ENCODE measurements at places on chromosomes 6 and 20.

GRCh38 chr6:49866485-49866943 is at the start of gene CRISP1:
Gene CRISP1, minus strand, starts transcription at chr6:49866535. Its CDS starts 9,135 bp downstream, at chr6:49857400.
- no peak for DNase-seq

GRCh38 chr6:14276667-14277404 is 159.3 kb downstream of the CD83 start:
- DNase-seq, result peak; percentile 64

GRCh38 chr6:42441697-42442081 is 10.0 kb downstream of the TRERF1 start:
- no peak for DNase-seq

DNA sequence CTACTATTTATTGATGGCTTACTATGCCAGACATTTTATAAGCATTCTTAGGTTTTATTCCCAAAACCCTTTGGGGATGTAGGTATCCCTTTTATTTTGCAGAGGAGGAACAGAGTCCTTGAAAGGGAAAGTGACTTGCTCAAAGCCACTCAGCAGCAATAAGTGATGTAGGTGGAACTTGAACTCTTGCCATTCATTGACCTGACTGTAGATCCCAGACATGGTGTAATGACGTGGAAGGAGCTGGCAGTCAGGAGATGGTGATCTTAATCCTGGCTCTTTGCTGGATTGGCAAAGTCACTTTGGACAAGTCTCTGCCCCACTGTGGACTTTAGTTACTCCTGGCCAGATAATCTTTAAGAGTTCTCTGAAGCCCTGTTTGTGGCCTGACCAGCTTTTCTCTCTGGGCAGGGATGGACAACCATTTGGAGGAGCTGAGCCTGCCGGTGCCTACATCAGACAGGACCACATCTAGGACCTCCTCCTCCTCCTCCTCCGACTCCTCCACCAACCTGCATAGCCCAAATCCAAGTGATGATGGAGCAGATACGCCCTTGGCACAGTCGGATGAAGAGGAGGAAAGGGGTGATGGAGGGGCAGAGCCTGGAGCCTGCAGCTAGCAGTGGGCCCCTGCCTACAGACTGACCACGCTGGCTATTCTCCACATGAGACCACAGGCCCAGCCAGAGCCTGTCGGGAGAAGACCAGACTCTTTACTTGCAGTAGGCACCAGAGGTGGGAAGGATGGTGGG is 1.6 kb downstream of the DBNDD2 start:
- no peak for DNase-seq

GRCh38 chr6:42086046-42087035 is 36.0 kb downstream of the TAF8 start:
- no peak for DNase-seq

DNA sequence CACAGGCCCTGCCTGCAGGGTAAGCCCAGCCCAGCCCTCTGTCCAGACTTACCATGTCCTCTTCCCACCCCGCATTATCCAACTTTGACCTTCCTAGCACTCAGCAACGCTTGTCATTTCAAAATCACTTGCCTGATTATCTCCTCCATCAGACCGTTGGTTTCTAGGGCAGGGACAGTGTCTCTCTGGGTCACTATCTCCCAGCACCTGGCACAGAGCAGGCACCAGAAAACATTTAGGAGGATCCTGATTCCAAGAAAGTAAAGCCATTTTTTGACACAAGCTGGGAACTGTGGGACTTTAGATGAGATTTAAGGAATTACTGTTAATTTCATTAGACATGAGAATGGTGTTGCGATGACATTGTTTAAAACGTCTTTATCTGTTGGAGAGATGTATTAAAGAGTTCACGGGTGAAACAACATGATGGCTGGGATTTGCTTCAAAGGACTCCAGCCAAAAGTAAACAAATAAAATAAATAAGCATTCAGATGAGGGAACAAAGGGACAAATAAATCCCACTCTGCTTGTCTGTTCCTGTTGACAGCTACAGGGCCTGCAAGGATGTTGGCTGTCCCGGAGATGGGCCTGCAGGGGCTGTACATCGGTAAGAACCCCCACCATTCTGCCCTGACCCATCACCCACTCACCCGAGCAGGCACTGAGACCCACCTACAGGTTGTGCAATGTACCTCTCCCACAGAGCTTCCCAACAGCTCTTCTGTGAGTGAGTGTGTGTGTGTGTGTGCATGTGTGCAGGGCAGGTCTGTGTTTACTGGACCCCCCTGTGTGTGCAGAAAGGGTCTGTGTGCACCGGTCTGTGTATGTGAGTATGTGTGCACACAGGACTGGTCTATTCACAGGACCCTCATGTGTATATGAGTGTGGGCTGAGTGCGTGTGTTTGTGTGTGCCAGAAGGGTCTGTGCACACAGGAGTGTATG is 5.9 kb downstream of the HSPA12B start:
- no peak for DNase-seq

DNA sequence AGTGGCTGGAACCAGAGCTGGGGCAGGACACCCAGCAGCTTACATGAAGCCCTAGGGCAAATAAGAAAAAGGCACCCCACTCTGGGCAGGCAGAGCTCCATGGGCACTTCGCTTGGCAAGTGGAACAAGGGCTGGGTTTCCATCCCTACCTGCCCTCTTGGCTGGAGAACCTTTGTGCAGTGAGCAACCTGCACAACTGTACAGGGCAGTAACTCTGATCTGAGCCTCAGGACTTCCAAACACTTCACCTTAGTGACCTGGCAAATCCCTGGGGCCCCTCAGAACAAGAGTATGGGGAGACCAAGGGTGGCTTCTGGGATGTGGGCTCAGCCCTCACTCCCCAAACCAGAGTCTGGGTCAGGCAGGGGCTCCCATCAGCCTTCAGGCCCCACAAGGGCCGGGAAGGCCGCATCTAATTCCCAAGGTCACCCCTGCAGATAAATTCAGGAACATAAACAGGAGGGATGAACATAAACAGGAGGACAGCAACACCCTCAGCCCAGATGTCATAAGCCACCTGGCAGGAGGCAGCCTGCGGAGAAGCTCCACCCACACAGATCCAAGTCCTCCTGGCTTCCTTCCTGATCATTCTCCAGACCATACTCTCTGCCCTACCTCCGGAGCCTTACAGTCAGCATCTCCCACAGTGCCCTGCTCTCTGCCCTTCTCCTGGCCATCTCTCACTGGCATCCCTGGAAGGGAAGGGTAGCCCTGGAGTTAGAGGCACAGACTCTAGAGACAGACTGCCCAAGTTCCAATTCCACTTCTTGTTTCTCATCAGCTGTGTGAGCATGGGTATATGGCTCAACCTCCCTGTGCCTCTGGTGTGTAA is 37.5 kb downstream of the HNF4A start:
- DNase-seq, result no peak

All from GM12865 (cell line).